ENCODE measurements at places on chromosomes 1 and 21.

GRCh38 chr21:28608646-28609045, 384.0 kb downstream of the LTN1 start:
- DNase-seq: peak; percentile 6

DNA sequence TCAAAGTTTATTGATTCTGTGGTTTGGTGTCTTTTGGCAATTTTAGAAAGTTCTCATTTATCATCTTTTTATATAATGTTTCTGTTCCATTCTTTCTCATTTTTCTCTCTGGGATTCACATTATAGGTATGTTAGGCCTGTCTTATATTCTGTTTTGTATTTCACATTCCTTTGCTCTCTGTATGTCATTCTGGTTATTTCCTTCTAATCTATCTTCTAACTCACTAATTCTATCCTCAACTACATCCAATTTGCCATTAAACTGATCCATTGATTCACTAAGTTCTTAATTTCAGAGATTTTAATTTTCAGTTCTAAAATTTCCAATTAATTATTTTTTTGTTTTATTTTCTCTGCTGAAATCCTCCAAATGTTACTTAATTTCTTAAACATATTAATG, 234.8 kb downstream of the FOXD2 start:
- no peak for DNase-seq

DNA sequence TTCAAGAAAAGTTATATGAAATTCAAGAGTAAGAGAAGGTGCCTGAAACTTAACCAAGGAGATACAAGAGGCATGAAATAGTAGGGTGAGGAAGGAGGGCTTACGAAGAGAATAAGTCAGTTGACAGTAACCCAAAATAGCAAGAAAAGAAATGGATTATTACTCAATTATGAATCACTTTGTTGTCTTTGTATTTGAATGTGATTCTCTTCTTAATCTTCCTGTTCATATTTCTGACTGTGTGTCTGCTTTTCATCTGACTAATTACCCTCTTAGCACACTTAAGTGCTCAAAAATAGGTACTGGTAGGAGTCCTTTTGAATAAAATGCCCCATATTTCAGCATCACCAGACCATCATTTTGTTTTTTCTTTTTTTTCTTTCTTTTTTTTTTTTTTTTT, 39.4 kb downstream of the GLMN start:
- DNase-seq: peak; percentile 16

DNA sequence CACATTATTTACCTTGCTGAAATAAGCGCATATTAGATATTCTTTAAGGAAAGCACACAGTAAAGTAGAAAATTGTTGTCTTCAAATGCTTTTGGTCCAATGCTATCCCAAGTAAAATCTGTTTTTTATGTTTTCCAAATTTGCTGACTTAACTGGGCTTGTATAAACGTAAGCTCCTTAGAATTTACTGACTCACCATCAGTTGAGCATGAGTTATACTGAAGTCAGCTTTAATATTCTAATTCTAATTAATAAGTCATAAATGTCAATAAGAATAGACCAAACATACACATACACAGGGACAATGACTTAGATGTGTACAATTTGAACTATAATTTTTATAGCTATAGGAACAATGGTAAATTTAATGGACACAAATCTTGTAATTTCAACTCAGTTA, 319.2 kb downstream of the TPR start:
- DNase-seq: no peak

DNA sequence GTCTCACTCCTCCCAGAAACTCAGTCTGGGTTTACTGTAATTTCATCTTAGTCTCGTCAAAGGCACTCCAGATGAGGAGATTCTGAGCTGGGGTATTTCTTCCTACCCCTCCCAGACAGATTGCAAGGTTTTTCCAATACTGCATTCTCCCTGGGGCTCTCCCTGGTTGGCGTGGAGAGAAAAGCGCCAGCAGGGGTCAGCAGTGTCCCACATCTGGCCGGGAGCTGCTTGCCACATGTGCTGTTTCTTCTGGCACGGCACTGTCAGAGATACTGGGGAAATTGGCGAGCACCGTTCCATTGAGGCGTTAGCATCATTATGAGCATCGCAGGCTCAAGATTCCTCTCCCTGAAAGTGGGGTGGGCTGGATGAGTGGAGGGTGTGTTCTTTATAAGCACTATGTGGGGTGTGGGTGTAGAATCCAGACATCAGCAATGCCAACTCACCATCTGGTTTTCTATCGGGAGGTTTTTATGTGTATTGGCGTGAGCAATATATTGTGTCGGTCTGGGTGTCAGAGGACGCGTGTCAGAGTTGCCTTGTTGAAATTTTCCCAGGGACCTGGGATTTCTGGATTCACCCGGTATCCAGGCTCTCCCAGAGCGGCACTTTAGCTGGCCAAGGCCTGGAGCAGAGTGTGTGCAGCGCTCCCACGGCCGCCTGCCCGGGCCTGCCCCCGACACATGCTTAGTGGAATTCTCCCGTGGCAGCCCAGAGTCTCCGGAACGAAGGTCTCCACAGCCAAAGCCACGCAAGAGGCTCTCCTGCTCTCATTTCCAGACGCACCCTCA, 8.0 kb upstream of the NAV1 start:
- peak; percentile 91 for DNase-seq

DNA sequence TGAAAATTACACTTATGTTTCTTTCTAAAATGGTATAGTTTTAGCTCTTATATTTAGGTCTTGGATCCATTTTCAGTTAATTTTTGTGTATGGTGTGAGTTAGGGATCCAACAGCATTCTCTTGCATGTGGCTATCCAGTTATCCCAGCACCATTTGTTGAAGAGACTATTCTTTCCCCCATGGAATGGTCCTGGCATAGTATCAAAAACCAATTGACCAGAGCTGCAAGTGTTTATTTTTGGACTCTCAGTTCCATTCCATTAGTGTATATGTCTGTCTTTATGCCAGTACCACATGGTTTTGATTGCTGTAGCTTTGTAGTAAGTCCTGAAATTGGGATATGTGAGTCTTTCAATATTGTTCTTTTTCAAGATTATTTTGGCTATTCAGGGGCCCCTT, 14.3 kb downstream of the TTLL10 start:
- DNase-seq: no peak

DNA sequence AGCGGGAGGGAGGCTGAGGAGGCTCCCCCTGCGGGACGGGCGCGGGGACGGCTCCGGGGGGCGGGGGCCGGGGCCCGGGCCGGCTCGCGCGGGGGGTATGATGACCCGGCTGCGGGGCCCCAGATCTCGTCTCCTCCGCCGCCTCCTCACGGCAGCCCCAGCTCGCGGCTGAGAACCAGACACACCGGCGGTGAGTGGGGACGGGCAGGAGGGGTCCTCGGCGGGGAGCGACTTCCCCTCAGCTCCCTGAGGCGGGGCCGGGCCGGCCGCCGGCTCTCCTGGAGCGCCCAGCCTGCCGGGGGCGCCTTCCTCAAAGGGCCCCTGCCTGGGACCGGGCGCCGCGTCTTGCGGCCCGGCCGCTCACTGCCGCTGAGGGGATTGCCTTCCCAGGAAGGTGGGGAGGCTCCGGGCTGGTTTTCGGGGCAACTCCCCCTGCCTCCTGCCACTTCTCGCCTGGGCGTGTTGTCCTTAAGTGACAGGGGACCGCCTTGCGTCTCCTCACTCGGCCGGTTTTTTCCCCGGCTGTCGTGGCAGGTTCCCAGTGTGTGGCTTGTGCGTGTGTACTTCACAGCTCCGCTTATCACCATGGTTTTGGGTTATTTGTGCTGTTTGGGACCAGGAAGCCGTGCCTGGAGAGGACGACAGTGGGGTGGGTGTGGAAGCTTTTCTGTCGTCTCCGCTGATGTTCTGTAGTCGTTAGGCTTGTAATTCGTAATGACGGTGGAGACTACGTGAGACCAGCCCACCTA, 800 bp downstream of the HIPK1 start:
- peak; percentile 22 for DNase-seq

DNA sequence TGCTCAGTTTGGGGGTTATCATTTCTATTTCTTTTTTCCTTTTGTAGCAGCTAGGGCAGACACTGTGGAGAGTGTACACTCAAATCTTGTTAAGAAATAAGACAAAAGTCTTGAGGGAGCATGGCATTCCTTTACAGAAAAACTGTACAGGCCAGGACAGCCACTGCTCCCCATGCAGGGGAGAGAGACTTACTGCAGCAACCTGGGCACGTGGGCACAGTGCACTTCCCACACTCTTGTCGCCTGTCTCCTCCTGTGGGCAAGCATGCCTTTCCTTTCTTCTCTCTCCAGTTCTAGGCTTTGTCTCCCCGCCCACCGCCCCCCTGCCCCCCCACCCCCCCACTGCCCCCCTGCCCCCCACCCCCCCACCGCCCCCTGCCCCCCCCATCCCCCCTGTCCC, 51.9 kb downstream of the PHC2 start:
- no peak for DNase-seq

DNA sequence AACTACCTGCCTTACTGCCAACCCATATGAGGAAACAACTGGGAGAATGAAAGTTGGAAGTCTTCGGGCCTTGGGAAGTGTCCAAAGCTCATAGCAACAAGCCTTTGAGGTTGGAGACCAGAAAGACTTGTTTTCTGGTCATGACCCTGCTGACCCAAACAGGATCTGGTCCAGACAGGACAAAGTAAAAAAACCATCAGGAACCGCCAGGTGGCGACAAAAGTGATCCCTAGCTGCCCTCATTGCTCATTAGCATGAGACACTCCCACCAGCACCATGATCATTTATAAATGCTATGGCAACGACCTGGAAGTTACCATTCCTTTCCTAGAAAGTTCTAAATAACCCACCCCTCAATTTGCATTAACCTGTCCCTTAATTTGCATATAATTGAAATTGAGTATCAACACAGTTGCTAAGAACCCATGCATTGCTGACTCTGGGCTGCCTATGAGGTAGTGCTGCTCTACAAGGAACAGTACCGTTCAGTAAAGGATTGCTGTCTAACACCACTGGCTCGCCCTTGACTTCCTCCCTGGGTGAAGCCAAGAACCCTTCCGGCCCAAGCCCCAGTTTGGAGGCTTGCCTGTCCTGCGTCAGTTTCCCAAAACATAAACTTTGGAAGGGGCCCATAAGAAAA, 89.0 kb downstream of the URB2 start:
- DNase-seq: peak; percentile 83

DNA sequence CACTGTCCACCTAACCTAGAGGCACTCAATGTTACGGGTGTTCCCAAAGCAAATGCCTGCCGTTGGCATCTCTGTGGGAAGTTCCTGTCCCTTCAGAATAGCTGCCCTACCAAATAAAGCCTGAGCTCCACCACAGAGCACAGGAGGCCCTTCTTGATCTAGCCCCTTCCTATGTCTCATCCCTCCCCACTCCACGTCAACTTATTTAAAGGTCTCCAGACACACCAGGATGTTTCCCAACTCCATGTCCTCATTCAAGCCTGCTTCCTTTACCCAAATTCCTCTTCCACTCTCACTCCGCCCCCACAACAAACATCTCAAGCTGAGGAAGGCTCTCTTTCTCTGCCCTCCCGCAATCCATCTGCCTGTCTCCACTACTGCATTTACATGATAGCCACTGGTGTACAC, 87.7 kb downstream of the TGFBR3 start:
- no peak for DNase-seq

- DNase-seq: peak; percentile 66
Measured at GRCh38 chr1:27436204-27437159, 44.1 kb downstream of the GPR3 start.

DNA sequence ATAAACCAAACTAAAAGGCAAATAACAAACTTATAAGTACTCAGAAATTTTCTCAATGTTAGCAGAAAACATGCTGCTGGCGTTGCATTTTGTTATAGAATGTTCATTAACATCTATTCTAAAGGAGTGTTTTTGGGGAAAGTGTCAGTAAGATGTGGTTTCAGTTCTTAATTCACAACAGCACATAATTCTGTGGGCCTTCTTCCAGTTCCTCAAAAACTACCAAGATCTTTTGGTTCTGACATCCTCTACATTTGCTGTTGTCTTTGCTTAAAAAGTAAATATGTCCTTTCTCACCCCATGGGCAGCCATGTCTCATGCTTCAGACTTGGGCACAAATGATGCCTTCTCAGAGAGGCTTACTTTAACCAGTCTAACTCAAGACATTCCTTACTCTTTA, 152.5 kb downstream of the CDC7 start:
- DNase-seq: no peak

DNA sequence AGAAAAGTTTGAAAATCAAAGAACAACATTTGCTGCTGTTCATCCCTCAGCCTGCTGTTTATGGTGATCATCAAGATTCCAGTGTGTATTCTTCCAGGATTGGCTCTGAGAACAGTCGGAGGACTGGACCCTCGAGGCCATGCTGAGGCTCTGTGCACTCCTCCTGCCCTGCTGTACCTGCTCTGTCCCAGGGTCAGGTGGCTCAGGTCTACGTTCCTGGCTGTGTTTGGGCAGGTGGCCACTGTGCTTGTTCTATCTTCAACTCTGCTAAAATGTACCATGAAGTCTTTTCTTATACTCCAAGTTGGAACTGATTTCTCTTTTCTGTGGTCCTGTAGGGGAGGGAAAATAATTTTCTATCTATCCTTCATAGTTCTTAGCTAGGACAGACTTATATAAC, 175.9 kb downstream of the RWDD3 start:
- no peak for DNase-seq

GRCh38 chr1:111746614-111746999, 7.4 kb upstream of the INKA2 start:
- DNase-seq: no peak

DNA sequence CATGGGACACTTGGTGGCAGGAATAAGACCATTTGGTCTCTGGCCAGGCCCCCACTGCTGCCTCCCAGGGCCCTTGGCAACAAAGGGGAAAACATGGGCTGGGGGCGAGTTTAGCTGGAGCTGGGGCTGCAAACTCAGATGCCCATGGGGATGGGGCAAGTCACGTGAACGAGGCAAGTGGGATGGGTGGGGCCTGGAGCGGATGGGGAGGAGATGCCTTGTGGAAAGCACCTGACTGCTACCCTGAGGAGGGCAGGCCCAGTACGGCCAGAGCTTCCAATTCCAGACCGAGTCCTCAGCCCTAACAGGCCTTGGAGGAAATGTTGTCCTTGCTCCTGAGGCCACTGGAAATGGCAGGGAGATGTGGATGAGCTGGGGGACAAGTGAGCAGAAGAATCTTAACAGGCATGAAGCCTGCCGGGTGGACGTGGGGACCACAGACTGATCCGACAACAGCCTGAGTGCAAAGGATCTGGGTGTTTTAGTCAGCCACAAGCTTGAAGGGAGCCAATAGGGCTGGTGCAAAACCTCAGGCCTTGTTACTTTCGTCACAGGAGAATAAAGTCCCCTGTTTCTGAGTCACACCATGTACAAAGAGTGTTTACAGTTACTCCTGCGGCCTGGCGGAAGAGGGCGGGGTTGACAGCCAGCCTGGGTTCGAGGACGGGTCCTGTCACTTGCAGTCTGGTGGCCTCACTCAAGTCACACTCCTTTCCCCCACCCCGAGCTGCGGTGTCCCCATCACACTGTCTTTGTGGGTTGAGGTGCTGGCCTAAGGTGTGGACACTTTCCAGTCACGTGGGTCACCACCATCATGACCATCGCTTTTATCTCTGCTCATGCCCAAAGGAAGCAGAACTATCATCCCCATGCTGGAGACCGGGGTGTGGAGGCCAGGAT, 19.1 kb downstream of the RUNX3 start:
- DNase-seq: peak; percentile 34

DNA sequence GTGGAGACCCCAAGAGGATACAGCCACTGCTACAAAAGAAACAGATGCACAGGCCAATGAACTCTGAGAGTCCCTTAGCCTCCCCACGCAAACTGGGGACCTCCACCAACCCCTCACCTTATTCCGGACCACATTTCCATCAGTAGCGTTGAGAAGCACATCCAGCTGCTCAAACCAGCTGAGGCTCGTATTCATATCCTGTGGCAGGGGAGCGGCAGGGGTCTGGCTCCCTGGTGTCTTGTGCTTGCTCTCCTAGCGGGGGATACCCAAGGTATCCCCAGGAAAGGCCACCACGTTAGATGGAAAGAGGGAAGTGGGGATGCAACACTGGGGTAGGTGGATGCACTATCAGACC, 481 bp downstream of the CCDC163 start:
- no peak for DNase-seq

All from MCF 10A (cell line).